ENCODE measurements at places on chromosomes 3 and 15.

DNA sequence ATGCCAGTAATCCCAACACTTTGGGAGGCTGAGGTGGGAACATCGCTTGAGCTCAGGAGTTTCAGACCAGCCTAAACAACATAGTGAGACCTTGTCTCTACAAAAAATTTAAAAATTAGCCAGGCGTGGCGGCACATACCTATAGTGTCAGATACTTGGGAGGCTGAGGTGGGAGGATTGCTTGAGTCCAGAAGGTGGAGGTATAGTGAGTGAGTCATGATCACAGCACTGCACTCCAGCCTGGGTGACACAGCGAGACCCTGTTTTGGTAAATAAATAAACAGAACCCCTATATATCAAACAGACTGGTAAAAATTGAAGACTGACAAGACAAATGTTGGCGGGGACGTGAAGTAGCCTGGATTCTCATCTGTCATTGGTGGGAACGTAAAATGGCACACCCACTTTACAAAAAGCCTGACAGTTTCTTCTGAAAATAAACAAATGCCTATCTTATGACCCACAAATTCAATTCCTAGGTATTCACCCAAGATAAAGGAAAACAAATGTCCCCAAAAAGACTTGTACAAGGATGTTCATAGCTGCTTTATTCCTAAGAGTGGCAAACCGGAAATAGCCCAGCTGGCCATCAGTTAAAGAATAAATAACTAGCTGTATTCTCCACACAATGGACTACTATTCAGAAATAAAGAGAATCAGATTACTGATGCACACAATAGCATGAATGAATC is 47.0 kb upstream of the GK5 start:
- DNase-seq = no peak

- DNase-seq = no peak
Observed at GRCh38 chr3:63995086-63995485, 28.2 kb downstream of the PSMD6 start.

GRCh38 chr3:15253023-15253697 is 47.1 kb downstream of the CAPN7 start:
- no peak for DNase-seq

DNA sequence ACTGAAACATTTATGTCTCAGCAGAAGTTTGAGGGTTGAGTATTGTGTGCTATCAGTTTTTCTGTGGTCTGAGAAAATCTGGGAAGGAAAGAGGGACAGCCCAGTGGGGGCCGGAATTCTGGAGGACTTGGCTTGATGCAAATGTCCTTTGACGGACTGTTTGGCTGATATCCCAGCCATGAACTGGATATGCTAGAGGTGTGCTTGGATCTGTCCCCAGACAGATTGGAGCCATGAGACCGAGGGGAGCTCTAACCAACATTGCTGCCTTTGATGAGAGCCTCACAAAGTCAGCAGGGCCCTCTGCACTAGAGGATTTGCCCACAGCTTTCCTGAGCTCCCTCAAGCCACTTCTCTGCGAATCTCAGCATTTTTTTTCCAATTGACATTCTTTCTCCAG is 405.6 kb downstream of the NTRK3 start:
- DNase-seq = no peak

DNA sequence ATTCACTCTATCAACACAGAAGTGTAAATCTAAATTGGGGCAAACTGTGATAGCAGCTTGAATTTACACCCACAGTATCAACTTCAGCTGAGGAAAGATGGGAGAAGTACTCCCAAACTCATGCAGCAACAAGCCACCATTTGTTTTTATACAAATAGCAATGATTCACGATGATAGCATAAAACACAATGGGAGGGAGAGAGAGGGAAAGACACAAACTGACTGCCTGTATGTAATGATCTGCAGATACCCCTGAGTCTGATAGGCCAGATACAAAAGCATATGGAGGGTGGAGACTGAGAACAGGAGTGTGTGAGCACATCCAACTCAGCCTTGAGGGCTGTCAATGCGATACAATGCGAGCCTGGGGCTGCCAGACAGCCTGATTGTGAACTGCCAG is 79.2 kb downstream of the CNTN3 start:
- DNase-seq = no peak

DNA sequence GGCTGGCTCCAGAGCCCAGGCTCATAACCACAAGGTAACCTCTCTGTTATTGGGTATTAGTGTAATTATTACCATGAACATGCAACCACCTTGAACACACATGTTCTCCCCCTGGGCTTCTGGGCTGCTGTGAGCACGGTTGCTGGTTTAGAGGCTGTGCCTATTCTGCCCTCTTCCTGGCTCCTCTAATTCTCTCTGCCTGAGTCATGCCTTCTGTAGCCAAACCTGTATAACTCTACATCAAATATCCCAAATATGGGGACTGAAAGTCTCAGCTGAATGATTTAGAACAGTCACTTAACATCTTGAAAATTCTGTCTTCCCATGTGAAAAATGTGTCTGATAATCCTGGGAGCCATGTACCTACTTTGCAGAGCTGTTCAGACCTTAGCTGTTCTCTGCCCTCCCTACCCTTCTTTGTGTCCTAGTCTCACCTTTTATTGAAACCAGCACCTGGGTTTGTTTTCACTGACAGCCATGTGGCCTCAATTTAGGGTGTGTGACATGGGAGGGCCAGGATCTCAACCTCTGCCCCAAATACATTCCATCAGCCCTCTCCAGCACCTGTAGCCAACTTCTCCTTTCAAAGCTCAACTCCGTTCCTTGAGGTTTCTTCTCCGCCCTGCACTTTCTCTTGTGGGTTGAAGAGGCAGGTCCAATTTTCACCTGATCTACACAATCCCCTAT is 60.7 kb downstream of the PDZRN3 start:
- DNase-seq = no peak

DNA sequence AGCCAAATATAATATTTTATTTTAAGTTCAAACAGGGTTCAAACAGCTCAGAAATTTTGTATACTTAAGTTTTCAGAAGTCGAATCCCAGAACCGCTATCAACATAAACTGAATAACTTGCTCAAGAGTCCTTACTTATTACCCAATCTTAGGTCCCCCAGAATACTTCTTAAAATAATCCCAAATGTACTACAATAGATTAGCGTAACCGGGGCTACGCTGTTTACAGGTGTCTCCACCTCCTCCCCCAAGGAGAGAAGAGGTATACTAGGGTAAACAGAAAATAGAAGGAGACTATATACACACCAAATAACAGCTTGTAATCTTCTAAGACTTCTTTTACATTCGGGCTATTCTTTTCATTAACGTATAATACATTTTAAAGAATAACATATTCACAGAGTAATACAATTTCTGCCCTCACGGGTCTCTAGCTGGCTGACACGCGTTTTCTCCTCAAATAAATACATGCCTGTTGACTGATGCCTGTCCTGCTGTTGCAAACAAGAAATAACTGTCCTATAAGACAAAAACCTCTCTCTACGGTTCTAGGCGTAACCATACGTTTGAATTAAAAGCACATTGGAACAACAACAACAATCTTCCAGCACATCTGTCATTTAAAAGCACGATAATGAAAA is 1.3 kb downstream of the DENND4A start:
- no peak for DNase-seq

- DNase-seq = no peak
Observed at GRCh38 chr15:19973718-19974117, 567.9 kb downstream of the GOLGA6L6 start.

GRCh38 chr15:87720235-87720634 is 536.3 kb downstream of the NTRK3 start:
- no peak for DNase-seq

DNA sequence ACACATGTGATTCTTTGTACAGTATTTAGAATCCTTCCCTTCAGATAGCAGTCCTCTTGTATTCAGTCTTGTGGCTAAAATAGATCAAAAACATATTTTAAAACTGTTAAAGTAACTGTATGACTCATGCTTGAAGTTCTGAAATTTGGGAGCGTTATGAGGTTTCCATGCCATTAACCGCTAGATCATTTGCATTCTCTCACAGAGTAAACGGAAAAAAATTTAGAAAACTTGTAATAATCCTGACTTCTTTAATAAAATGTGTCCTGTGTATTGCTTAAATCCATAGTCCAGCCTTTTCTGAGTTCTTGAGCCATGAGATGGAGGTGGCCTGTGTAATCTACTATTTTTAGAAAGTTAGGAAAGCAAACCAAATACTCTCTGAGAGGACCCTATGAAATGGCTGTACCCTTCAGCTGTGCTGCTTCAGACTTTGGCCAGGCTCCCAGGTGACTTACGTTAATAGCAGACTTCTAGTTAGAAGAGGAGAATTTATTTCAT is 33.8 kb downstream of the MBNL1 start:
- DNase-seq = no peak

DNA sequence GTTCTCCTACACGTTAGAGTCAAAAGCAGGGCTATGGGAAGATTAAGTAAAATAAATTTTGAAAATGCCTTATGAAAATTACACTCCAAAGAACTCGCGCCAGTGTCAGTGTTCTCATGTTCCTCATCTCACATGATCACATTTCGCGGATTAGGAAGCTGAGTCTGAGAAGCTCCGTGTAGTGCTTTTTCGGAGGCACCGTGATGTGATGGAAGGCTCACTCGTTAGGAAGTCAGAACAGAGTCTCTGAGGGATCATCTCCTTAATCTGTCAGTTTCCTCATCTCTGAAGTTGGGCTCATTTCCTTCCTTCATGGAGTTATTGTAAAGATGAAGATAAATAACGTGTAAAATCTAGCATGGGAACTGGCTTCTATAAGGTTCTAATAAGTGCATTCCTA is 3.2 kb downstream of the ADIPOQ start:
- no peak for DNase-seq

DNA sequence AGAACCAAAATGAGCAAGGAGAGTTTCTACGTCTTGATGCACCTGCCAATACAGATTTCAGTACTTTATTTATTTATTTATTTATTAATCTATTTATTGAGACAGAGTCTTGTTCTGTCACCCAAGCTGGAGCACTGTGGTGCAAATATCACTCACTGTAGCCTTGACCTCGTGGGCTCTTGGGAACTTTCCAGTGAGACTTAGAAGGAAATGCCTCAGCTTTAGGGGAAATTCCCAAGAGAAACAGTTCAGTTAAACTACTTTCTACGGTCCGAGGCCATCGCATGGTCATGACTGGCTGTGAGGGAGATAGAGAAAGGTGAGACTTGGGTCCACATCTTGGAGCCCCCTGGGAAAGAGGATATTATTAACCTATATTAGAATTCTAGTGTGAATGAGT is 47.0 kb upstream of the HERC1 start:
- no peak for DNase-seq

- no peak for DNase-seq
Observed at GRCh38 chr3:149306751-149307434, 26.5 kb downstream of the TM4SF18 start.

DNA sequence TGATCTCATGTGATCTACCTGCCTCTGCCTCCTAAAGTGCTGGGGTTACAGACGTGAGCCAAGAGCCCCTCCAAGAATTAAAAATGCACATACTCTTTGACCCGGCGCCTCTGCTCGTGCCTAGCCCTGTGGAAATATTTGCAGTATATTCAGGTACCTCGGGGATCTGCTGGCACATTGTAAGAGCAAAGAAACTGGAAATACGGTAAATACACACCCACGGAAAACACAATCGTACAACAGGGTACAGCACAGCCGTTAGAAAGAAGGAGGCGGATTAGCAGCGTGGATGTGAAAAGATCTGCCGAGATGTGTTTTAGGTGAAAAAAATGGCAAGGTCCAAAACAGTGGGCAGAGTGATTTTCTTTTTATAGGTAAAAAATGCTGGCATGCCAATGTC is 6.1 kb upstream of the HDAC11 start:
- DNase-seq = no peak

DNA sequence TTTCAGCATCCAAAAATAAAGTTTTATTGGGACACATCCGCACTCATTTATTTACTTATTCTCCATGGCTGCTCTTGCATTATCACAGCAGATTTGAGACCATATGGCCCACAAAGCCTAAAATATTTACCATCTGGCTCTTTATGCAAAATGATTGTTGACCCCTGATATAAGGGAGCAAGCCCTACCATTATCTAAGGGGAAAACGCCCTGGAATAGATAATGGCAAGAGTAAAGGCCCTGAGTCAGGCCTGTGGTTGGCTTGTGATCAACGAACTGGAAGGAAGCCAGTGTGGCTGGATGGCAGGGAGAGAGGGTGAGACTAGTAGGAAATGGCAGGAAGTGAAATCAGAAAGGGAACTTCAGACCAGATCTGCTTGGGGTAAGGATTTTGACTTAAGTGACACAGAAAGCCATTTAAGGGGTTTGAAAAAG is 24.6 kb upstream of the DMXL2 start:
- DNase-seq = no peak

DNA sequence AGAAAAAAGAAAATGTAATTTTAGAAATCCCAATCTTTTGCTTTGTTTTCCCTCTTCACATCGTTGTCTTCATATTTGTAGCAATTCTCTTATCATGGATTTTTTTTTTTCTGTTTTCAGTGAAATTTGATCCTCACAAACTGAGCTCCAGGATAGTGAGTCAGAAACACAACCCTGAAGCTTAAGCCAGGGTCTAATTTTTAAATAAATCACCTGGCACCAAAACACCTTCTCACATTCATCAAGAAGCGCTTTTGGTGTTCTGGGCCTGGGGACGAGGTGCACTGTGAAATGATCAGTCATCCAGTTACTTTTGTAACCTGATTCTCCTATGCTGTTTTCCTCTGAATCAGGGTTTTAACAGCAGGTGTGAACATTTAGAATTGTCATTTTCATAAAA is 87.7 kb downstream of the REC114 start:
- no peak for DNase-seq

GRCh38 chr3:135690664-135691063 is 274.9 kb upstream of the PPP2R3A start:
- no peak for DNase-seq

DNA sequence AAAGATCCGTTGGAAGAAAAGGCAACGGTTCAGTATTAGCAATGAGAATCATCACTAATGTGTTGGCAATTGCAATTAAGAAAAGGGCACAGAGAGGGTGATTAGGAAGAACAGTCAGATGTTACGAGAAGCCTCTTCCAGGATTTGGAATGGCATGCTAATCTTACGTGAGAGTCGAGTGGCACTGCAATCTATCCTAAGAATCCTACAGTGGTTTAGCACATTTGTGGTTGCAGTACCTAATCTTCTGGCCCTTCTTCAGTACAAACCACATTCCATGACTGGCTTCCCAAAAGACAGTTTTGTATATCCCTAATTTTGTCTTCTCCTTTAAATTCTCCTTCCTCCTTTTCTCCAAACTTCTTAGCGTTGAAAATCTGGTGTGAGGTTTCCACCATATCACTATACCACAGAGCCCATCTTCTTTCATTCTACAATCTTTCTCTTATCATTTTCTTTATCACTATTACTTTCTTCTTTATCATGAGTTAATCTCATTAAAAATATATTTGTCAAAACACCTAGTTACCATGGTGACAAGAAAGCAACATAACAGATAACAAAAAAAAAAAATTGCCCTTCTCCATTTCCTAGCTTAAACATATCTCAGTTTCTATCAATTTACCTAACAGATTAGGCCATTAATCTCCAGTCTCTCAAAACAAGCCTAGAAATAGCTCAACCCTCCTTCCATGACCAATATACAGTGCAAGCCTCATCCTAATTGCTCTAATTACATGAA is 60.1 kb downstream of the IGSF11 start:
- DNase-seq = no peak

All from GM18507 (cell line).